ENCODE measurements at places on chromosomes 13 and 19.

DNA sequence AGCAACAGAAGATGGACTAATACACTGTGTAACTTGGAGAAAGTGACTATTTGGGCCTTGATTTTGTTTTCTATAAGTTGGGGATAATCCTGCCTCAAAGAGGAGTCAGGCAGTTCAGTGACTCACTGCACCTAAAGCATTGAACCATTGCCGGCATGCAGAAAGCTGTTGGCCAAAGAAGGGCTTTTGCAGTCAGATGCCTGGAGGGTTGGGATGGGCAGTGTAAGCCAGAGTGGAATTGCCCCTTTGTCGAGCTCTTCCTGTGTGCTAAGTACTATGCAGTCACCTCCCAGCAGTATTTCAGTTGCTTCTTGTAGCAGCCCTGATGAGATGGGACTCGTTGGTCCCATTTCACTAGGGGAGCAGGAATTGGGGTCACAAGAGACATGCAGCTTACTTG lies 11.1 kb downstream of the ZNF473 start:
- DNase-seq = no peak

DNA sequence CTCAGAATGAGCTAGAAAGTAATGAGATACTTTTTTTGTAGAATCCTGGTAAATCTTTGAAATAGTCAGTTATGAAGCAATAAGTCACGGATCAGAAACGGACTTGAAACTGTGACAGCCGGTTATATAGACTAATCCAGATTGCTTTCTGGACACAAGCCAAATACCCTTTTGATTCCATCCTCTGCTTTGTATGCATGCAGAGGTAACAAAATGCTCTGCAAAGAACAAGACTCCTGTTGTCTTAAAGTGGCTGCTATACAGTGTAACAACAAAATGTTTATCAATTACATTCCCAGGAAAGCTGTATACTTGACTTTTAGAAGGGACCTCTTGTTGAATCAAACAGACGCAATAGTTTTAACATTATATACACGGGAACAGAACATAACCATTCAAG lies 66.5 kb upstream of the STARD13 start:
- DNase-seq = peak; percentile 42

DNA sequence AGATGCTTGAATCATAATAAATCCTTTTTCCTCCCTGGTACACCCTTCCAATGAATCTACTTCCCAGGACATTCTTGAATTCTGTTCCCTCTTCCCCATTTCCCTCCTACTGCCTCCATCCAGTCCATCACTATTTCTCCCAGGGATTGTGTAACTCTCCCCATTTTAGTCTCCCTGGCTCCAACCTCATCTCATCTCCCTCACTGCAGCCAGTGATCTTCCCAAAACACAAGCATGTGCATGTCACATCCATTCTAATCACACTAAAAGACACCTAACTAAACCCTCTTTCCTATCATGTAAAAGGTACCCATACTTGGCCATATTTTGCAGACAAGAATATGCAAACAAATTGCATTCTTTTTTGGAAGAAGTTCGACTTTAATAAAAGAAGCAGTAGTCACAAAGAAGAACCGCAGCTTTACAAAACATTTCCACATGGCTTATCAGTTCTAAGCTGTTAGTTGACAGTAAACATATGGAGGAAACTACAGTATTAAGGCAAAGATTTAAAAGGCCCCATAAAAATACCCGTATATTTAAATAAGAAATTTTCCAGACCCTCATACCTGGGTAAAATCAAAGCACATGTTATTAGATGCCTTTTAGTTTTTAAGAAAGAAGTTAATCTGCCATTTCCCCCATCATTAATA lies 111.0 kb downstream of the KCTD12 start:
- DNase-seq = no peak

GRCh38 chr13:99471221-99472121 lies 29.8 kb upstream of the TM9SF2 start:
- no peak for DNase-seq

DNA sequence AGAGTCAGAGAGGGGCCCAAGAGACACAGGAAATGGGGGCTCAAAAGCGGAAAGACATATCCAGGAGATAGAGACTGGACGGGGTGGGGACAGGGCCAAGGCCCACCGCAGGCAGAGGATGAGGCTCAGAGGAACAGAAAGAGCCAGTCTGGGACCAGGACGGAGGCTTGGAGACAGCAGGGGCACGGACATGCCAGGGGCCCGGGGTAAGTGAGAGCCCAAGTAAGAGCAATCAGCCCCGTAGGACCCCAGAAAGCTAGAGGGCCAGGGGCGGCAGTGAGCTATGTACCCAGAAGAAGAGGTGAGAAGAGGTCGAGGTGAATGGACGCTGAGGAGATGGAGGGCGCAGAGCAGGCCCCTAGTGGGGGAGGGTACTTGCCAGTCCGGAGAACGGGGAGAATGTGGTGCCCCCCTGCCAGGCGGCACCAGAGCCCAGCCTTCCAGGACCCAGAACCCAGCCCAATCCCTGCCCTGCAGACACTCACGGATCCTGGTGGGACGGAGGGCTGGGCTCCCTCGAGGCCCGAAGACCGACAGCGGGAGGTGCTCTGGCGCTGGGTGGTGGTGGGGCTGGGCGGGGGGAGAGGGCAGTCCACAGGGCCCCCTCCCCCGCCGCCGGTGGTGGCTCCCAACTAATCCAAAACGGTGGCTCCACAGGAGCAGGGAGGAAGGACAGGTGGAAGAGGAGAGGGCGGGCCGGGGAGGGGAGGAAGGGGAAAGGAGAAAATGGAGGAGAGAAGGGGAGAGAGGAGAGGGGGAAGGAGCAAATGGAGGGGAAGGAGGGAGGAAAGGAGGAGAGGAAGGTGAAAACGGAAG lies 1.0 kb downstream of the GRIK5 start:
- no peak for DNase-seq

GRCh38 chr13:29830000-29830399 lies 20.4 kb downstream of the UBL3 start:
- no peak for DNase-seq

- DNase-seq = no peak
Measured at GRCh38 chr13:41995946-41996345, 35.0 kb upstream of the VWA8 start.

DNA sequence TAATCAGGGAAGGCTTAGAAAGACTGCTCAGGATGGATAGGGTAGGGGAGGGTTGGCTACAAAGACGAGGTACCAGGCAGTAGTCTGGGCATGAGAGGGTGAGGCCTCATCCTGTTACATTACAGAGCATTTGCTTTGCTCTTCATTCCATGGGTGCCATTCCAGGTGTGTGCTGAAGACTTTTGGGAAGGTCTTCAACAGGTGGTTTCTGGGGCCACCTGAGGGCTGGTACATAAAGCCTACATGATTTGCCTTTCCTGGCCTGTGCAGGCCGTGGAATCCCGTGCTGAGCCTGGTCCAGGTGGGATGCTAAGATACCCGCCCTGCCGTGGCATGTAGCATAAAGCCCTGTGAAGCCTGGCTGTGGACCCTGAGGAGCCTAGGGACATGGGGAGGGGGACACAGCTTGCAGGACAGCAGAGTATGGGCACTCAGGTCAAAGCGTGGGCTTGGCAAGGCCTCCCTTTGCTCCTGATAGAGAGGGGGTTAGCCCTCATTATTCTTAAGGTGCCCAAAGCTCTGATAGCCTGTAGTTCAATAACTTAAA lies 55.6 kb upstream of the ZNF536 start:
- DNase-seq = no peak

- DNase-seq = no peak
Measured at GRCh38 chr13:77696879-77697216, 639 bp upstream of the SLAIN1 start.

DNA sequence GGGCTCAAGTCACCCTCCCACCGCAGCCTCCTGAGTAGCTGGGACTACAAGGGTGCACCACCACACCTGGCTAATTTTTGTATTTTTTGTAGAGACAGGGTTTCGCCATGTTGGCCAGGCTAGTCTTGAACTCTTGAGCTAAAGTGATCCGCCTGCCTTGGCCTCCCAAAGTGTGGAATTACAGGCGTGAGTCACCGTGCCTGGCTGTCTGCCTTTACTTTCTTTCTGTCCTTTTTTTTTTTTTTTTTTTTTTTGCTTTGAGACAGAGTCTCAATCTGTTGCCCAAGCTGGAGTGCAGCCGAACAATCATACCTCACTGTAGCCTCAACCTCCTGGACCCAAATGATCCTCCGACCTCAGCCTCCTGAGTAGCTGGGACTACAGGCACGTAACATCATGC lies 25.0 kb upstream of the OR1M1 start:
- DNase-seq = no peak

GRCh38 chr19:18745012-18745735 lies 45.9 kb downstream of the COMP start:
- DNase-seq = no peak

DNA sequence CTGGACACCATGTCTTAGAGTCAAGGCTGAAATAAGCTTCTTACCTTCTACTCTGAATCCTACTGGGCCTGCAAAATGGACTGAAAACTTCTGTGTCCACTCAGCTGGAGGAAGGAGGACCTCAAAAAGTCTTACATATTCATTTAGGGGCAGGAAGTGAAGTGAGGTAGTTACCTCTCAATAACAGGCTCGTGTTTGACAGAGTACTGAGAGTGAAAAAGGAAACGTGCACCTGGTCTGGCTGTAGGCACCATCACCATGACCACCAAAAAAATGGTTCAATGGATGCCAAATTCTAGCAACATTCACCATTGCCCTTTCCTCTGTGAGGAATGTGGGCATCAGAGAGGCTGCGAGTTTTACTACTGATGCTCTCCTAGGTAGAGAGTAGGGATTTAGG lies 176.2 kb downstream of the RFC3 start:
- DNase-seq = no peak

DNA sequence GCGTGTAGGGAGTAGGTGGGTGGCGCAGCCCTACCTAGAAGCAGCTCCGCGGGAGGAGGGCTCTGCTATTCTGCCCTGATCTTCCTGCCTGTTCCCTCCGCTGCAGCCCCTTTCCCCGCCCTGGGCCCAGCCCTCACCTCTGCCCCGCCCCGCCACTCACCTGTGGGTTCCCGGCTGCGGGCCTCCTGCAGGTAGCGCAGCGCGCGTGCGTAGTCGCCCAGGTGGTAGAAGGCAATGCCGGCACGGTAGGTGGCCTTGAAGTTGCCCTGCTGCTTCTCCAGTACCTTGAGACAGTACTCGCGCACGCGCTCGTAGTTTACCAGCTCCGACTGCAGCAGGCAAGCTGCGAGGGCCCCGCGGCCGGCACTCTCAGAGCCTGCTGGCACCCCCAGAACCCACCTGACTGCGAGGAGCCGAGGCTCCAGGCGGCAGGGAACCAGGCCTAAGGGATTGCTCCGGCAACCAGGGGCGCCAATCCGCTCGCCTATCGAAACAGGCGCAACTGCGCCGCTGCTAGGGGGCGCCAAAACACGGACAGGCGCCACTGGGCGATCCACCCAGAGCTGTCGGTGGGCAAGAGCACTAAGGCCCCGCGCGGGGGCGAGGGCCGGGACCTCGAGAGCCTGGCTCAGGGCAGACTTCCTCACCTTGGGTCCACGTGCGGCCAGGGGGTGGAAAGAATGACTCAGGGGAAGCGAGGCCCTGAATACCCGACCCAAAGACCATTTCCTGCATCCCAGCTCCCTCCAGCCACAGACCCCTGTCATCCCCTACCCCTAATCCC lies 965 bp downstream of the TTC9B start:
- DNase-seq = peak; percentile 81

- DNase-seq = no peak
Measured at GRCh38 chr13:113803409-113804016, 44.5 kb downstream of the TMEM255B start.
